ENCODE measurements at places on chromosomes 3 and 15. TPM values are rescaled to one million over a fixed set of nuclear protein-coding genes. Genes with fewer than 3 reads are reported as not detected.

DNA sequence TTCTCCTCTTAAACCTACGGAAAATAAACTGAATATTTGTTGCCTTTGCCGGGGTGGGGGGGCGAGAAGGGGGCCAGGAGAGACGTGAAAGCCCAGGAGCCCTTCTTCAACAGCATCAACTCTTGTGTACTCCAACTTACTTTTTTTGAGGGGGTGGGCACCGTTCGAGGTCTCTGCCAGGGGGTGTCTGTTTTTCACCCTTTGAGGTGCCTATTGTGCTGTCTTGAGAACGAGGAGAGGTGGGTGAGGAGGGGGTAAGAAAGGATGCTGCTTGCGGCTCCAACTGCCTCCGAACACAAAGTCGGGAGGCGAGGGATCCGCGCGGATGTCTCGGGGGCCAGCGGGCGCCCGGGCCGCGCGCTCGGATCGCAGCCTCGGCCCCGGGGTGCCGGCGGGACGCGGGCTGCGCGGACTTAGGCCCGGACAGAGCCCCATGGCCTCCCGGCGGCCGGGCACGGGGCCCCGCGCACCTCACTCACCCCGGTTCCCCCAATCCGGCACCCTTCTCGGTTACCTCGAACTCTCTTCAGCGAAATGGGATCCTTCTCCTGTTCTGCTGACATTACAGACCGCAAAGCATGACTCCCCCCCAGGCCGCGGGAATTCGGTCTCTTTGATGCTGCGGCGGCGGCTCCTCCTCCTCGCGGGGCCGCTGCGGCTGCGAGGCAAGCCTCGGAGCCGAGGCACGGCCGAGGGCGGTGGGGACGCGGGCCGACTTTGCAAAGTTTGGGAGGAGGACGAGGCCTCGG, 650 bp downstream of the PYGO1 start:
- peak; percentile 23 for DNase-seq
- peaks cover 7% of the 10 kb centered on the region for H3K4me1 ChIP-seq
- H3K4me3 ChIP-seq: no peak overlapping the region

DNA sequence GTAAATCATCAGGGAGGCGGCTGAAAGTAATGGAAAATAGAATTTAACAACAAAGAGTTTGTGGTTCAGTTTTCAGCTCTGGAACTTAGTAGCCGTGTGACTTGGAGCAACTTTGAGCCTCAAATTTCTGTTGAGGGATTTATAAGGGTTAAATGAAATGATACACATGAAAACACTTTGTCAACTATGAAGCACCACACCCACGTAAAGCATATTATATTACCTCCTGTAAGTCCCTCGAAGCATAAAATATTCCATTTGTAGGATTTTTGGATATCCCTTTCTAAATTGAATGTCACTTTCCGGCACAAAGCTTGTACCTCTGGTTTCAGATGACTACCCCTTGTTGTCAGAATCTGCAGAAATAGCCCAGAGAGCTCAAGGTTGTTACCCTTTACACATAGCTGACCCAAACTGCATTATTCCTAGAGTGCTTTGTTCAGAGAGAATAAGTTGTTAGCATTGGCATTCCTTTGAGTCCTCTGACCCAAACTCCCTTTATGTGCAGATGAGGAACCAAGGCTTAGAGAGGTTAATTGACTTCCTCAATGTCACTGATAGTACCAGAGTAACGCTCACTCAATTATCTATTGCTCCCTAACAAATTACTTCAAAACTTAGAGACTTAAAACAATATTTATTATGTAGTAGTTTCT, 187.9 kb upstream of the UMPS start:
- H3K4me3 ChIP-seq: no peak overlapping the region
- no peak overlapping the region for H3K27ac ChIP-seq
- H3K27me3 ChIP-seq: peaks cover 21% of the 10 kb centered on the region
- no peaks in the 10 kb centered on the region for H3K36me3 ChIP-seq

- no peak overlapping the region for H3K4me3 ChIP-seq
- no peaks in the 10 kb centered on the region for H3K36me3 ChIP-seq
- no peak for DNase-seq
- H3K27ac ChIP-seq: no peak overlapping the region
- H3K27me3 ChIP-seq: no peaks in the 10 kb centered on the region
Measured at GRCh38 chr3:48142316-48142870, 45.8 kb downstream of the CDC25A start.

- no peak for DNase-seq
- H3K27ac ChIP-seq: no peak overlapping the region
- H3K4me1 ChIP-seq: peaks cover 12% of the 10 kb centered on the region
- H3K4me3 ChIP-seq: no peak overlapping the region
- peaks cover 21% of the 10 kb centered on the region for H3K27me3 ChIP-seq
Measured at GRCh38 chr3:194054540-194054939, 81.4 kb upstream of the HES1 start.

DNA sequence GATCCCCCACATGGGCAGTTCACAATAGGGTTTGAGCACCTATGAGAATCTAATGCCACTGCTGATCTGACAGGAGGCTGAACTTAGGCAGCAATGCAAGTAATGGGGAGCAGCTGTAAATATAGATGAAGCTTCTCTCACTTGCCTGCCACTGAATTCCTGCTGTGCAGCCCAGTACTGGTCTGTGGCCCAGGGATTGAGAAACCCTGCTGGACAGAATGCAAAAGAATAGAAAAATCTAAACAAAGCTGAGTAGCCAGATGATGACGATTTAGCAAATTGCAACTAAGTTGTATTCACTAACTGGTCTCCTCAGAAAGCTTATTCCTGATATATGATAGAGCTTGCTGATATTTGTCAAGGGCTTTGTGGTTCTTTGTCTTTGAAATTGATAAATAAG, 34.3 kb upstream of the APH1B start:
- H3K4me3 ChIP-seq: no peak overlapping the region
- peaks cover 36% of the 10 kb centered on the region for H3K36me3 ChIP-seq
- peaks cover 62% of the 10 kb centered on the region for H3K4me1 ChIP-seq
- peaks cover 2% of the 10 kb centered on the region for H3K27me3 ChIP-seq

Gene CMSS1
- total RNA-seq: 26.7 TPM

Gene CSK
- total RNA-seq: 50.2 TPM

- H3K27me3 ChIP-seq: peaks cover 43% of the 10 kb centered on the region
- peak; percentile 52 for DNase-seq
- no peaks in the 10 kb centered on the region for H3K4me1 ChIP-seq
- no peak overlapping the region for H3K27ac ChIP-seq
Measured at GRCh38 chr15:76139368-76140073, 79.7 kb downstream of the TMEM266 start.

DNA sequence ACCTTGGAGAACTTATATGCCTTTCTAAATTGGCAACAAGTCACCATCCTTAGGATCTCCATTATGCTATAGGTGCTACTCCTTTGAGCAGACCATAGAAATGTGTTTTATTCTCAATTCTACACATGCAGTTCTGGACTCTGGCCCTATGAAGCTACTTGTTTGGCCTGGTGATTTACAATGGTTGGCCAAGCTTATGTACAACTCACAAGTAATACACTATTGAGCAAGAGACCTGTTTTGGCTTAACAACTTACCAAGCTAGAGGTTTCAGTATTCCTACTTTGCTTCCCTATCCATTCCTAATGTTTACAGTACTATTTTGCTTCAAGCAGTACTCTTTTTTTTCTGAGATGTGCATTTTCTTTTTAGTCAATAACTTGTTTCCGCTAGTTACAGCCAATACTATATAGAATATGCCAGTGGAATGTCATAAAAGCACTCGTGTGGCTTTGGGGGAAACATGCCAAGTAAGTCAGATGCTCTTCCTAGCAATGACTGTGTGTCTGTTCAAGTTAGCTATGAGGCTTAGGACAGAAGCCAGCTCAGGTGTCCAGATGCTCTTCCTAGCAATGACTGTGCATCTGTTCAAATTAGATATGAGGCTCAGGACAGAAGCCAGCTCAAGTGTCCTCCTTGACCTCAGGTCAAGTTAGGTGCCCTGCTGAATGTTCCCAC, 174.9 kb upstream of the SEMA6D start:
- H3K27ac ChIP-seq: no peak overlapping the region
- H3K4me3 ChIP-seq: no peak overlapping the region
- peaks cover 5% of the 10 kb centered on the region for H3K27me3 ChIP-seq
- no peaks in the 10 kb centered on the region for H3K4me1 ChIP-seq
- no peak for DNase-seq
- H3K36me3 ChIP-seq: no peaks in the 10 kb centered on the region

GRCh38 chr3:126108676-126109050, 24.7 kb upstream of the SLC41A3 start:
- H3K27ac ChIP-seq: no peak overlapping the region
- DNase-seq: no peak
- peaks cover 27% of the 10 kb centered on the region for H3K27me3 ChIP-seq
- no peaks in the 10 kb centered on the region for H3K4me1 ChIP-seq
- no peak overlapping the region for H3K4me3 ChIP-seq

DNA sequence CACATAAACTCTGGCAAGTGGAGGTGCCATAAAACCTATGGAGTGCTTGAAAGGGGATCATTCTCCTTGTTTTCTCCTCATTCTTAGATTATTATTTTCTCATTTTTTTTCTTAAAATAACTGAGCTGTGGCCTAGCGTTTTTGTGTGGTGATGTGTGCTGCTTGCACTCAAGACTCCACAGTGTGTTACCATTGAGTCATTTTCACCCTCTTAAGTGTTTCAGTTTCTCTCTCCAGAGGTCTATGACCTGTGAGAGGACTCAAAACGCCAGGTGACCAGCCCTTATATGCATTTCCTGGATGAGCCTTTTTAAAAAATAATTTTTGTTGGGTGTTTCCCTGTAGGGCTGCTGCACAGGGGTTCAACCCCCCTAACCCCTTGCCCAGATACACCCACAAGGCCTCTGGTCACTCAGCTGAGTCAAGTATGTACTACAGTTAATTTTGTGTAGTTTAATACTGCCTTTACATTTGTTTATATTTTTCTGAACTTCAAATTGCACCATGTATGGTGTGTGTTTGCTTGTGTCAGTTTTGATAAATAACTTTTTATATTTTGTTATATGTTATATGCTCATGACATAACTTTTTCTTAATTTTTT, 15.4 kb upstream of the BTLA start:
- H3K4me1 ChIP-seq: no peaks in the 10 kb centered on the region
- no peak for DNase-seq

DNA sequence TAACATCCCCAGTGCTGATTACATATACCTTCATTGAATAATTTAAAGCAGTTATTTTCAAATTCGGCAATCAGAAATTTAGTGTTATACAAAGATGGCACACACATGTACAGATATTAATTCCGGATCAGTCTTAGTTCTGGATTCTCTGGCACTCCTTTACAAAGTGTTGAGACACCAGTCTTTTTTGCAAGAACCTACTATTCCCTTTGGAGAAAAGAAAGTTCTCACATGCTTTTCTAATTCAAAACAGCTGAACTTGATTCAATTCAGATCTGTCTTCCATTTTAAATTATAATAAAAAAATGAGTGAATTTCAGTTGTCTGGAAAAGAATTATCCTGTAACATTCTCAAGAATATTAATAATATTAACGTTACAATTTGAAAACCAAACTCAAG, 20.4 kb downstream of the CCDC191 start:
- no peaks in the 10 kb centered on the region for H3K27me3 ChIP-seq
- H3K4me1 ChIP-seq: peaks cover 14% of the 10 kb centered on the region
- no peak overlapping the region for H3K27ac ChIP-seq

Gene ACTRT3
- total RNA-seq: 2.0 TPM

DNA sequence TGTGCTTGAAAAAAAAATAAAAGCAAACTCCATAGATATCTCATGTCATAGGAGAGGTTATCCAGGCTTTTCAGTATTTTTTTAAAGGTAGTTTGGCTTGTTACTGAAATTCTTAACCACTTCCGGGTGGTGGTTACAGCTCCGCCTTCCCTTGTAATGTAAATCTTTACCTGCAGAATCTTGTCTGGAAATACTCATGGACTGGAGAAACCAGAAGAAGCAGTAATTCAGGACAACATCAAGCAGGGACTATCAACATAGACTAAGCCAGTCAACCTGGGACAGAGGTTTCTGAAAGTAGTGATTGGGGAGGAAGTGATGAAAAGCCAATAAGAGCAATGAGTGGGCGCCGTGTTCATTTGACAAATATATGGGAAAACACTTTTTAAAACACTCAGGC, 78.9 kb upstream of the SKOR1 start:
- DNase-seq: no peak
- no peaks in the 10 kb centered on the region for H3K27me3 ChIP-seq
- H3K36me3 ChIP-seq: peaks cover 2% of the 10 kb centered on the region
- peaks cover 19% of the 10 kb centered on the region for H3K4me1 ChIP-seq

GRCh38 chr3:3081381-3082233, 28.6 kb downstream of the IL5RA start:
- H3K4me1 ChIP-seq: no peaks in the 10 kb centered on the region
- H3K36me3 ChIP-seq: no peaks in the 10 kb centered on the region
- peaks cover 2% of the 10 kb centered on the region for H3K27me3 ChIP-seq

GRCh38 chr3:137988152-137988551, 21.8 kb upstream of the CLDN18 start:
- DNase-seq: no peak
- H3K27ac ChIP-seq: no peak overlapping the region
- no peak overlapping the region for H3K4me3 ChIP-seq
- peaks cover 7% of the 10 kb centered on the region for H3K27me3 ChIP-seq

GRCh38 chr15:67878712-67879206, 38.9 kb upstream of the RNU6-1 start:
- H3K4me3 ChIP-seq: no peak overlapping the region
- no peak for DNase-seq
- peaks cover 10% of the 10 kb centered on the region for H3K27me3 ChIP-seq
- H3K27ac ChIP-seq: no peak overlapping the region

- DNase-seq: no peak
- peaks cover 17% of the 10 kb centered on the region for H3K4me1 ChIP-seq
- H3K36me3 ChIP-seq: no peaks in the 10 kb centered on the region
- no peak overlapping the region for H3K27ac ChIP-seq
Measured at GRCh38 chr3:109570408-109570807, 233.1 kb upstream of the DPPA4 start.

- no peaks in the 10 kb centered on the region for H3K36me3 ChIP-seq
- H3K4me1 ChIP-seq: no peaks in the 10 kb centered on the region
- H3K27me3 ChIP-seq: no peaks in the 10 kb centered on the region
- no peak overlapping the region for H3K4me3 ChIP-seq
Measured at GRCh38 chr3:111143-112069, 85.2 kb upstream of the CHL1 start.

Gene GREM1
- 2,512 TPM for total RNA-seq

Gene ULK4
- total RNA-seq: 7.8 TPM

GRCh38 chr15:77144492-77145070, 73.7 kb upstream of the TSPAN3 start:
- H3K4me1 ChIP-seq: peaks cover 71% of the 10 kb centered on the region
- peak overlapping the region; percentile 81 for H3K4me3 ChIP-seq
- DNase-seq: peak; percentile 94

- DNase-seq: no peak
- H3K4me3 ChIP-seq: no peak overlapping the region
- no peak overlapping the region for H3K27ac ChIP-seq
Measured at GRCh38 chr3:69368129-69368741, 17.7 kb downstream of the FRMD4B start.

DNA sequence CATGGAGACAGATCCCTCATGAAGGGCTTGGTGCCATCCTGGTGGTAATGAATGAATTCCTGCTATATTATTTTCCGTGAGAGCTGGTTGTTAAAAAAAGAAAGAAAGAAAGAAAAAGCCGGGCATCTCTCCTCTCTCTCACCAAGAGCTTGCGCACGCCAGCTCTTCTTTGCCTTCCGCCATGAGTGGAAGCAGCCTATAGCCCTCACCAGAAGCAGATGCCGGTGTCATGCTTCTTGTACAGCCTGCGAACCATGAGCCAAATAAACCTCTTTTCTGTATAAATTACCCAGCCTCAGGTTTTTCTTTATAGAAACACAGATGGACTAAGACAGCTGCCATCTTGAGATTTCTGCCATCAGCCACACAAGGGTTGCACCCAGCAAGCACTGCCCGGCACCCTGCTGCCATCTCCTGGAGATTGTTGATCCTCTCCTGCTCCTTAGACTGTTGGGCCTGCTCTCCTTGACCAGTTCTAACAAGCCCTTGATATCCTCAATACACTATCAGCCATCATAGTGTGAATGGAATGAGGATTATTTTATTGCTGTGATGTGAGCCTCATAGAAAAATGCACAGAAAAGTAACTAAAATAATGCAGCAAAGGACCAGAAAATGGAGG, 3.5 kb upstream of the AHSG start:
- peaks cover 12% of the 10 kb centered on the region for H3K27me3 ChIP-seq
- no peak for DNase-seq
